K562 (cell line): ENCODE measurements at places on chromosomes 2 and 18. TPM values are rescaled to one million over a fixed set of nuclear protein-coding genes. Genes with fewer than 3 reads are reported as not detected.

DNA sequence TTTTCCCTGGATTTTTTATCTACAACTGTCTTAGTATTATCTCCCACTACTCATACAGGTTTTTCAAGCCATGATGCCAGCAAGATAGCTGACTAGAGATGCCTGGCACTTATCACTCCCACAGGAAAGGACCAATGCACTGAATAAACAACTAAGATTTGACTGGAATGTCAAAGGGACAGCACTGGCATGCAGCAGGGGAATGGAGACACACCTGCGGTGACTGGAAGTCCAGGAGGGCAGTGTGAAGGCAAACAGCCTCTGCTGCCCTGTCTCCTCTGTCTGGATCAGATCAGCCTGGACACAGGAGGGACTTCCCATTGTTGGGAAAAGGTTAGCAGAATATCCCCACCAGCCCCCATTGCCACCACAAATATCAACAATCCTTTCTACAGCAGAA, 85.1 kb downstream of the TMEM237 start:
- H3K4me3 ChIP-seq, result no peak overlapping the region
- H3K36me3 ChIP-seq, result no peaks in the 10 kb centered on the region
- no peak overlapping the region for H3K27ac ChIP-seq
- no peak for DNase-seq
- no peaks in the 10 kb centered on the region for H3K4me1 ChIP-seq

FABP1 gene
- total RNA-seq, result 0.64 and 0.98 TPM in 2 replicates

CTAGE1 gene
- not detected in 2 replicates for total RNA-seq

GRCh38 chr2:129912066-129912820, 67.2 kb upstream of the RAB6C start:
- H3K27ac ChIP-seq, result no peak overlapping the region
- no peak overlapping the region for H3K4me3 ChIP-seq
- H3K27me3 ChIP-seq, result peaks cover 50% of the 10 kb centered on the region
- DNase-seq, result no peak
- H3K36me3 ChIP-seq, result no peaks in the 10 kb centered on the region

LRRTM1 gene
- total RNA-seq, result not detected in 2 replicates

DNAH6 gene
- total RNA-seq, result 0.49 TPM in 1 of 2 replicates, not detected in the other

RNF125 gene
- 0.09 and 0.13 TPM in 2 replicates for total RNA-seq

RTP5 gene
- not detected in 2 replicates for total RNA-seq

ZSWIM2 gene
- not detected in 2 replicates for total RNA-seq
